ENCODE measurements at places on chromosomes 3 and 15.

GRCh38 chr3:66052721-66053549 lies 14.2 kb upstream of the MAGI1 start:
- no peak for DNase-seq

DNA sequence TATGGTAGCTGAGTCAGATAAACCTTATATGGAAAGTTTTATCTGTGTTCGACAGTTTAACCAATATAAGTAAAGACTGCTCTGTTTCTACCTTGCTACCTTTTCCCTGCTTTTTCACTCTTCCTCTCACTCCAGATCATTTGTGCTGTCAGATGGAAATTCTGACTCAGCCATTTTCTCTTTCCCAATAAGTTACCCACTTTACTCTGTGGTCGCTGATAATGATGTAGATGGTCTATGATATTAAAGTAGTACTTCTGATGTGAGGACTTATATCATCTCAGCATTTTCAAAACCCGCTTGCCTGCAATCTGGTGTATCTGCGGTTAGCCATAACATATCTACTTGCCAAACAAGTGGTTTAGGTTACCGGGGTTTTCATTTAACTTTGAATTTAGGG lies 15.0 kb upstream of the UTS2B start:
- DNase-seq, result no peak

DNA sequence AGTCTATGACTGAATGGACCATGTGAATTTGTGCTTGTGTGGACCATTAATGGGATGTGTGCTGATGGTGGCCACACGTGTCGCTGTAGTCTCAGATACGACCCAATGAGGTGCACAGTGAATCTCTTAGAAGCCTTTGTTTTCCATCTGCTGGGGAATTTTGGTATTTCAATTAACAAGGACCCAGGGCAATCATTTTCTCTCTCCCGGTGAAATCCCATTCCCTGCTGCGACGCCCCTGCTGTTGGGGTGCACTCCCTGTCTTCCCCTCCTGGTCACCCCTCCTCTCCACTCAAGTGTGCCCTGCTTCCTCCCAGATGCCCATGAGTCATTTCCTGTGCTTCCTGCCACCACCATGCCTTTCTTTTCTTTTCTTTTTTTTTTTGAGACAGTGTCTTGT lies 32.7 kb downstream of the EBLN2 start:
- DNase-seq, result no peak

DNA sequence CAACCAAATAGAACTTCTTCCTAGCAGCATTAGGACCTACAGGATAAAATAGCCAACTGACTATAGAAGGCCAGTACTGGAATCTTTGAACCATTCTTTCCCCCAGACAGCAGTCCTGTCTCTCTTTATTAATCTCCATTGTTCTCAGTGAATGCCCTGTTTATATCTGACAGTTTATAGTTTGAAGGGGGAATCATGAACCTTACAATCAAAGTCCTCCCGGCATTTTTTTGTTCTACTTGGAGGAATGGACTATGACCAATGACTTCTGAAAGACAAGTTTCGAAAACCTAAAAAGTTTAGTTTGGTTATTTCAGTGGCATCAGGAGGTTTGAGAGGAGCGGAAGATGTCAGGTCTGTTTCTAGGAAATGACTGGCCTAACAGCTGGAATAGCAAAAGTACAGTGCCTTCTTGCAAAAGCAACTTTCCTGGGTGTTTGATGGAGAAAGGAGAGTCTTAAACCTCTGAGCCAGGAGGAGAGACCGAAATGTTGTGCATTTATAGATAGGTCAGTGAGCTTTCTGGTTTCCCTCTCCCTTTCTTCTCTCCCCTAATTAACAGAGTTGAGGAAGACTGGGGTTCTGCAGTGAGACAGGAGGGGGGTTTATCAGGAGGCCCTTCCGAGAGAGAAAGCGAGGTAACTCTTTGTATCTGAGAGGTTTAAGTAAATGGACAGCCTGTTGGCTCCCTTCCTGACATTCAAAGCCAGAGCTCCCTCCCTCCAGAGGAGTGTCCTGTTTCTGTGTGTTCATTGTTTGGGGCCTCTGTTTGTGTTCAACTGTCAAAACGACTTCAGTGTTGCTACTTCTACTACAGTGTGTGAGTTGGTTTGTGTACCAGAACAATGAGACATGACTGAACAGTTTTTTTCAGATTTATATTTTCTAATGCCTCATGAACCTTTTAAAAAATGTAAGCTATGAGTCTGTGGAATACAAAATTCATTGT lies 383.0 kb upstream of the RARB start:
- no peak for DNase-seq

DNA sequence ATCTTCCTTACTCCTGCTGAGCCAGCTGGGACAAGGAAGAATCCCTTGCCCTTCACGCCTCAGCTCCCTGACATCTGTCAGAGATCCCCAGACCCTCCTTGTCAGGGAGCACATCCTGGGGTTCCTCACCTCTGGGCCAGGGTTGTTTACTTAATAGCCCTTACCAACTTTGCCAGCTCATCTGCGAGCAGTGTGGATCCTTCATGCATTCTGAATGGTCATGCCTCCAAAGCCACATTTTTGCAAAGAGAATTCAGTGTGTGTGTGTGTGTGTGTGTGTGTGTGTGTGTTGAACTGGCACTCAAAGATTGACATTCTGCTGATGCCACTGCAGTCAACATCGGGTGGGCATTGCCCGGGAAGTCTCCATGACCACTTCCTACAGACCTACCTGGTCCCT lies 112.6 kb downstream of the SLC49A4 start:
- DNase-seq, result no peak
